ENCODE measurements at places on chromosomes 7 and 10.

GRCh38 chr10:62541811-62542210 is 167.6 kb downstream of the ZNF365 start:
- no peak for DNase-seq

DNA sequence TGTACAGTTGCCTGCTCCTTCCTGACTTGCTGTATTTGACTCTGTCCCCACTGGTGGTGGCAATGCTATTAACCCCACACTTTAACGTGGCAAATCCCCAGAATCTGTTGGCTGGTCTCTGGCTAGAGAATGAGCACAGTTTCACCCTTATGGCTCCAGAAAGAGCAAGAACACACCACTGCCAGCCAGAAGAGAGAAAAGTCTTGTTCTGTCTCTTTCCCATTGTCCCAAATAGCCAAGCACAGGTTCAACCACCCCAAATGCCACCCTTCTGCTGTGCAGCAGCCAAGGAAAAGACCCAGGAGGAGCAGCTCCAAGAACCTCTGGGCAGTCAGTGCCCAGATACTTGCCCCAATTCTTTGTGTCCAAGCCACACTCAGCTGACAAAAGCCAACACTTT is 11.3 kb downstream of the SLC16A9 start:
- no peak for DNase-seq

GRCh38 chr7:66283003-66283920 is 78.1 kb downstream of the TPST1 start:
- no peak for DNase-seq

DNA sequence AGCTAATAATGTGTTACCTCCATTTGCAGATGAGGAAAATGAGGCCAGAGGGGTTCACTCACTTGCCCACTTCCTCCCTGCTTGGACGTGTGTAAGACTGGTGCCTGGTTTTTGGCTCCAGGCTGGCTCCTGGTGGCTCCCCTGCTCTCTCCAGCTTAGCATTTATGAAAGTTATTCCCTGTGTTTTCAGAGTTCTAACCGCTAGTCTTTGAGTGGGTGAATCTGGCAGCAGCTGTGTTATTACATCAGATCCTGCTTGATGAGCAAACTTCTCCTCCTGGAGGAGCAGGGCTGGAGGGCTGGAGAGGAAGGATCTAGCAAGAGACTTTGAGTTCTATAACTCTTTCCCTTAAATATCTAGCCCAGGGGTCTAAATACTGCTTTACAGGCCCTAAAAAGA is 80.9 kb upstream of the AGBL3 start:
- no peak for DNase-seq

GRCh38 chr10:31754803-31755624 is 173.6 kb downstream of the ARHGAP12 start:
- DNase-seq = no peak

GRCh38 chr10:118925404-118926071 is 104.0 kb upstream of the NANOS1 start:
- DNase-seq = no peak

DNA sequence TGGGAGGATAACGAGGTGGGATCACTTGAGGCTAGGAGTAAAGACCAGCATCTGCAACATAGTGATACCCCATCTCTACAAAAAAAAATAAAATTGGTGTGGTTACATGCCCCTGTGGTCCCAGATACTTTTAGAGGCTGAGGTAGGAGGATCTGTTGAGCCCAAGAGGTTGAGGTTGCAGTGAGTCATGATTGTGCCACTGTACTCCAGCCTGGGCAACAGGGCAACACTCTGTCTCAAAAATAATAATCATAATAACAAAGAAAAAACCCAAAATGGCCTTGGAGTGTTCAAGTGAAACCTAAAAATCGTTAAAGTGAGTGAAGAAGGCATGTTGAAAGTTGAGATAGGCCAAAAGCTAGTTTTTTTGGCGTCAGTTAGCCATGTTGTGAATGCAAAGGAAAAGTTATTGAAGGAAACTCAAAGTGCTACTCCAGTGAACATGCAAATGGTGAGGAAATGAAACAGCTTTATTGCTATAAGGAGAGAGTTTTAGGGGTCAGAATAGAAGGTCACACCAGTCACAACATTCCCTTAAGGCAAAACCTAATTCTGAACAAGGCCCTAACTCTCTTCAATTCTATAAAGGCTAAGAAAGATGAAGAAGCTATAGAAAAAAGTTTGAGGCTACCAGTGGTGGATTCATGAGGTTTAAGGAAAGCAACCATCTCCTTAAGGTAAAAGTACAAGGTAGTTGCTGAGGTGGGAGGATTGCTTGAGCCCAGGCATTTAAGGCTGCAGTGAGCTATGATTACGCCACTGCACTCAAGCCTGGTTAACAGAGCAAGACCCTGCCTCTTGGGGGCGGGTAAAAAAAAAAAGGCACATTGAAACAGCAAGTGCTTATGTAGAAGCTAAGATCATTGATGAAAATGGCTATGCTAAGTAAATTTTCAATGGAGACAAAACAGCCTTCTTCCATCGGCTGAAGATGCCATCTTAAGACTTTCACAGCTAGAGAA is 45.4 kb upstream of the STOX1 start:
- no peak for DNase-seq

DNA sequence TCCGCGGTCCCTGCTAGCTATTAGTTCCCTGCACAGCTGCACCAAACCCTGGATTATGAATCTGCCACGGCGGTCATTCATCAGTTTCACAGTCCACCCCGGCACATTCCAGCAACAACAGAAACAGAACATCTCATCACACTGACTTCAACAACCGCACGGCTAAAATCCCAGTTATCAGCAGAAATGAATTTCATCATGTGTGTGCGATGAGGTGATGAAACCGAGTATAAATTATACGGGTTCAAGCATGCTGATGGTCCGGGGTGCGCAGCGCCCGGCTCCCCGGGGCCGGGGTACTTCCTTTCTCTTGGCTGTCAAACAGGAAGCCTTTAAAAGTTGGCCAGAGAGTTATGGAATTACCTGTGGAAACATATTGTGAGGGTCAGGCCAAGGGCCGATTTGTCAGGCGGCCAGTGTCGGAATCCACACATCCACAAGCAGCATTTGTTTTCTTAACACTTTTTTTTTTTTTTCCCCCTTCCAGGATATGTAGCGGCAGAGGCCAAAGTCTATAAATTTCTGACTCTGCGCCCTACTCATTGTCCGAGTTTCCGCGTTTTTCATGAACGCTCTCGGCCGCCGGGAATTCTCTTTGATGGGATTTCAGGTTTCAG is 420.9 kb upstream of the MGMT start:
- no peak for DNase-seq

GRCh38 chr7:40232242-40232893 is 97.6 kb downstream of the SUGCT start:
- no peak for DNase-seq

DNA sequence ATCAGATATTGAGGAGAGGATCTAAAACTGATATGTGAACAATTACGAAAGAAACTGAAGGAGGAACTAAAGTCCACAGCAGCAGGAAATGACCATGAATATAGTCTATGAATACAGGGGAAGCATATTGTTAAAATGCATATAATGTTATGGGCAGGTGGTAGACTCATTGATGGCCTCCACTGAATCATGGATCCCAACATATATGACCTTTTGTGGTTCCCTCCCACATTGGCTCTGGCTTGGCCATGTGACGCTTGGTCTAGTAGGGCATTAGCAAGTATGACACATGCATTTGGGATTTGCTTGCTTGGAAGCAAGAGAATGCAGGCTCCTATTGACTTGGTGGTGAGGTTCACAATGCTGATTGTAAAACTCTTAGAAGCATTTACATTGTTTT is 55.2 kb upstream of the RAB18 start:
- no peak for DNase-seq

- no peak for DNase-seq
Measured at GRCh38 chr10:104144931-104145330, 23.0 kb downstream of the SFR1 start.

DNA sequence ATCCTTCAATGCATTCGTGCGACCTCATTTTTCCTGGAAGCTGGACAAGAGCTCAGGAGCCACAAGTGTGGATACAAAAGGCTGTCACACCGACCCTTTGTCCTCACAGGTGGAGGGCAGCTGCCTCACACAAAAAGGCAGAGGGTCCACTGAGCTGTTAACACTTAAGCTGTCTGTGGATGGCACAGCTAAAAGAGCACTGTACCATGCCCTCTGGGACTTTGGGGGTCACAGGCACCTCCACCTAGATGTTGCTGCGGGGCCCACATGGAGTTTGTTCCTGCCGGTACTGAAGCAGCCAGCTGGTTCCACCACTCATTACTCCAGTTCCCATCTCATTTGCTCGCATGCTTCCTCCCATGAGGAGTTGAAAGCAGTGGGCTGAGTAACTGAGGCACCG is 57.0 kb downstream of the STRA8 start:
- no peak for DNase-seq

DNA sequence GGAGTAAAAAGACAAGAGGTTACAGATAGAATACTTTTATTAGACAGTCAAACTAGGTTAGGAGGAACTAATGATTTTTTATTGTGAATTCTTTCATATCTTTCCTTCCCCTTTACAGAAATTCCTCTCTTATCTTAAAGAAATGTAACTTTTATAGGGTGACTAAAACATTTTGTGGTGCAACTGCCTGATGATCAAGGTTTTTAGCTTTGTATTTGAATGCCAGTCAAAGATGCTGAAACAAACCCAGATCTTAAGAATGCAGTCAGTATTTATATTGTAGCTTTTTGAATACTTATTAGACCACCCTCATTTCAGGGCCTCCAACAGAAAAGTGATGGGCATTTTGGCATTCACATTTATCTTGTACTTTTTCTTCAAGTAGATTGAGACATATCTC is 27.4 kb downstream of the TAX1BP1 start:
- DNase-seq = no peak
